ENCODE measurements at places on chromosomes 2 and 18. TPM values are rescaled to one million over a fixed set of nuclear protein-coding genes. Genes with fewer than 3 reads are reported as not detected.

Gene ABHD3
- 52.8 TPM for total RNA-seq

Gene RGPD5
- total RNA-seq: 43.1 TPM

DNA sequence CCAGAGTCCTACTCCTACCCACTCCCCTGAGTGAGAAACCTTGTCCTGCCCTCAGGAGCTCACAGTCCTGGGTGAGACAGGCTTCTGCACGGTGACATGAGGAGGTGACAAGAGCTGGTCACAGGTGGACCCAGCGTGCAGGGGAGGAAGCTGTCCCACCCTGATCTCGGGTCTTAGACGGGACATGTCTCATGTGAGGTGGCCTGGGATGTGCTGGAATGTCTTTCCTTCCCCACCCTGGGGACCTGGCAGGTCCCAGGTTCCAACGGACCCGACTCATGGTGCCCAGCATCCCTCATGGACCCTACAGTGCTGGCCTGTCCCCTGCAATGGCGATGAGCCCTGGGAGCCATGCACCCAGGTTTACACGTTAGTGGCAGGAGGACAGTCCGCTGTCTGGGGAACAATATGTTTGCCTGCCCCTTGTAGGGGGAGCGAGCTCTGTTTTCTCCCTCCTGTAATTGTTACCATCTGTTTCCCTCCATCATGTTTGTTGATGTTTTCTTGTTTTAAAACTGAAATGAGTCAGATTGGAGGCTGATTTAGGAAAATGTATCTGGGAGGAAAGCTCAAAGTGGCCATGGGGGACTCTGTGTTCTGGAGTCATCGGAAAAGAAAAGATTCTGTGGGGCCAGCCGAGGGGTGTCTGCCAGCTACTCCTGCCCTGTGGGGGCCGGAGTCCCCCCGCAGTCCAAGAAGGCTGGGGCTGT is 238.1 kb downstream of the KLHL29 start:
- no peaks in the 10 kb centered on the region for H3K36me3 ChIP-seq
- H3K4me1 ChIP-seq: no peaks in the 10 kb centered on the region
- H3K4me3 ChIP-seq: no peak overlapping the region
- no peak overlapping the region for H3K27ac ChIP-seq
- no peak for DNase-seq
- H3K27me3 ChIP-seq: peaks cover 9% of the 10 kb centered on the region

Gene SLC4A5
- 6.6 TPM for total RNA-seq

DNA sequence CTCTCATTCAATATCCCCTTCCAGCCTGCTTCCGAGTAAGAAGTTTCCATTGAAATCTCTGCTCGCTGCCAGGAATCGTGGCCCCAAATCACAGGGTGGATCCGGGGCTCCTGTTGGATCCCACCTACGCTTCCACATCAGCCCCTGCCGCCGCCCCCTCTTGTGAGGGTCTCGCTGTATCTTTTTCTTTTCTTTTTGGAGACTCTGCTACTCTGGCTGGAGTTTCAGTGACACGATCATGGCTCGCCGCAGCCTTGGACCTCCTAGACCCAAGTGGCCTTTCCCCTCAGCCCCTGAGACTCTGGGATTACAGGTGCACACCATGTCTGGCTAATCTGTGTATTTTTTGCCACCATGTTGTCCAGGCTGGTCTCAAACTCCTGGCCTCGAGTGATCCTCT is 246.8 kb upstream of the PXDN start:
- no peak overlapping the region for H3K4me3 ChIP-seq
- peaks cover 32% of the 10 kb centered on the region for H3K27me3 ChIP-seq
- peaks cover 2% of the 10 kb centered on the region for H3K36me3 ChIP-seq
- H3K27ac ChIP-seq: no peak overlapping the region
- DNase-seq: no peak

GRCh38 chr18:12253663-12254135 is 462 bp upstream of the CIDEA start:
- no peak overlapping the region for H3K4me3 ChIP-seq
- DNase-seq: no peak
- H3K4me1 ChIP-seq: no peaks in the 10 kb centered on the region
- no peak overlapping the region for H3K27ac ChIP-seq
- H3K36me3 ChIP-seq: no peaks in the 10 kb centered on the region

Gene CD302
- total RNA-seq: 0.47 TPM

Gene KIF3C
- 11.6 TPM for total RNA-seq

- H3K4me3 ChIP-seq: no peak overlapping the region
- H3K36me3 ChIP-seq: no peaks in the 10 kb centered on the region
- H3K27me3 ChIP-seq: no peaks in the 10 kb centered on the region
- H3K4me1 ChIP-seq: no peaks in the 10 kb centered on the region
Observed at GRCh38 chr2:129763966-129764365, 215.5 kb upstream of the RAB6C start.

Gene DNER
- total RNA-seq: not detected

DNA sequence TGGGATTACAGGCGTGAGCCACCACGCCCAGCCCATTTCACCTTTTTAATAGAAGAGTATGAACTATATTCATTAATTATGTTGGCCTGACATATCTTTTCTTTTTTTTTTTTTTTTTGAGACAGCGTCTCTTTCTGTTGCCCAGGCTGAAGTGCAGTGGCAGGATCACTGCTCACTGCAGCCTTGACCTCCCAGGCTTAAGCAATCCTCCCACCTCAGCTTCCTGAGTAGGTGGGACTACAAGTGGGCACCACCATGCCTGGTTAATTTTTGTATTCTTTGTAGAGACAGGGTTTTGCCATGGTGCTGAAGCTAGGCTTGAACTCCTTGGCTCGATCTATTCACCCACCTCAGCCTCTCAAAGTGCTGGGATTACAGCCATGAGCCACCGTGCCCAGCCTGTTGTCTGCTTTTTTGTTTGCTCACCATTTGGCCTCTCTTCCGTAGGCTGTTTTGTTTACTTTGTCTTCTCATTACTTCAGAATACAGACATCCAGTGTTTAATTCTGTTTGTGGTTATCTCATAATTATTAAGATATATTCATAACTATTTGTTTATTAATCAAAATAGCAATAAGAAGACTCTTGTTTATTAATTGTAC is 16.3 kb upstream of the CDH2 start:
- H3K27me3 ChIP-seq: no peaks in the 10 kb centered on the region
- DNase-seq: no peak
- H3K36me3 ChIP-seq: no peaks in the 10 kb centered on the region
- no peaks in the 10 kb centered on the region for H3K4me1 ChIP-seq
- no peak overlapping the region for H3K4me3 ChIP-seq

Data from activated naive CD8-positive, alpha-beta T cell treated with anti-CD3 and anti-CD28 coated beads, Interleukin-2, amount 10 ng/mL, durations not matched to agents 7 days and 5 days (primary cell).